ENCODE measurements at places on chromosomes 13 and 19.

GRCh38 chr13:20831933-20832332 lies 58.2 kb upstream of the EEF1AKMT1 start:
- no peak for DNase-seq

- DNase-seq, result no peak
Observed at GRCh38 chr19:3897936-3898335, 17.5 kb downstream of the ATCAY start.

GRCh38 chr19:41386442-41386841 lies 10.1 kb downstream of the TMEM91 start:
- DNase-seq, result no peak

GRCh38 chr19:51976852-51977251 lies 9.8 kb downstream of the ZNF350 start:
- no peak for DNase-seq

GRCh38 chr13:113560645-113561416 lies 23.7 kb upstream of the TFDP1 start:
- no peak for DNase-seq

DNA sequence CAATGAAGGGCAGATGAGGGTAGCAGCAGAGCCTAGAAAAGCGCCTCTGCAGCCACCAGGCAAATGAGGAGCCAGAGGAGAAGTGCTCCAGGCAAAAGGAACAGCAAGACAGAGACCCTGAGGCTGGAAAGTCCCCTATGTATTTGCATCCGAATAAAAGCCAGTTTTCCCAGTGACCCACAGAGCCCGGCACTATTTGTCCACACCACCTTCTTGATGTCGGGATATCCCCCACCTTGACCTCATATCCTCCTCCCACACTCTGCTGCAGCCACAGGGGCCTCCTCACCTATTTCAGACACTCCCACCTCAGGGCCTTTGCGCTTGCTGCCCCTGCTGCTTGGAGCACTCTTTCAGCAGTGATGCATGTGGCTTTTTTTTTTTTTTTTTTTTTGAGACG lies 6.6 kb downstream of the ATG4D start:
- no peak for DNase-seq

DNA sequence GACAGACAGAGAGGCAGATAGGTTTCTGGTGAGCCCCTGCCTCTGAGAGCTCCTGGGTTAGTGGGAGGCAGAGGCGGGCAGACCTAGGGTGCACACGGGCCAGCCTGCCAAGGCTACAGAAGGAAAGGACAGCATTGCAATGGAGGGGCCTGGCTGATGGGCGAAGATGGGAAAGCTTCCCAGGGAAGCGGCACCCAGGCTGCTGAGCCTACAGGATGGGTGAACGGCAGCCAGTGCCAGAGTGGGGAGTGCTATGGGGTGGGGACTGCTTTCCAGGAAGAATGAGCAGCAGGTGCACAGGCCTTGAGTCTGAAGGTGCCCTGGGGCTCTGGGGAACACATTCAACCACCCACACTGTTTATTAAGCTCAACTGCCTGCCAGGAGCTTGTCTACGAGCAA lies 702 bp upstream of the MAG start:
- DNase-seq, result no peak

DNA sequence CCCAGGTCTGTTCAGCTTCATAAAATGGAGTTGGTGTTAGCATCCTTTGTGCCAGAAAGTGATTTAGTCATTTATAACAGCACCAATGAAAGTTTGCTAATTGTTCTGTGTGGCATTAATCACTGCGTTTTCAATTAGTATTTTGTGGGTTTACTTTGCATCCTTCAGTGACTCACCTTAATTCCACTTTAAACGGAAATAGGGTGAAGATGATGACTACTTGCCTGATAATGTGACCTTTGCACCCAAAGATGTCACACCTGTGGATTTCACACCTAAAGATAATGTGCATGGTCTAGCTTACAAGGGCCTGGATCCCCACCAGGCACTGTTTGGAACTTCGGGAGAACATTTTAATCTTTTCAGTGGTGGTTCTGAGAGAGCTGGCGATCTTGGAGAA lies 15.0 kb downstream of the GPATCH1 start:
- no peak for DNase-seq

DNA sequence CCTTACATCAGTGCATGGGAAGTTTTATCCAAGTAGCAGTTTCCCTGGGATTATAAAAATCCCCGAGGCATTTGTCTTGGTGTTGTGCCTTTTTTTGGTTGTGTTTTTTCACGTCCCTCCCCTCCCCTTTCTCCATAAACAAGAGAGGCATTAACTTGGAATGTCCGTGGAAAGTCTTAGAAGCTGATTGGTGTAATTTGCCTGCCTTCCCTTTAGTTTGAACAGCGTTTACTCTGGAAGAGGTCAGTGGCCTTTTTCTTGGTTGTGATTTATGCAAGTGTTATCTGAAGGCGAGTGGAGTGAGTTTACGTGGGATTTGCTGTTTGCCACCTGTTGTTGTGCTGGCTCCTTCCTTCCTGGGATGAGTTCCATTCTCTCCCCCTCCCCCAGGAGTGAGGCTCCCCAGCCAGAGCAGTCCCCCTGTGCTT lies 7.2 kb downstream of the ACTN4 start:
- DNase-seq, result no peak

GRCh38 chr13:35760735-35761281 lies 284.3 kb upstream of the MAB21L1 start:
- no peak for DNase-seq

GRCh38 chr13:33260168-33261098 lies 25.1 kb downstream of the STARD13 start:
- no peak for DNase-seq

DNA sequence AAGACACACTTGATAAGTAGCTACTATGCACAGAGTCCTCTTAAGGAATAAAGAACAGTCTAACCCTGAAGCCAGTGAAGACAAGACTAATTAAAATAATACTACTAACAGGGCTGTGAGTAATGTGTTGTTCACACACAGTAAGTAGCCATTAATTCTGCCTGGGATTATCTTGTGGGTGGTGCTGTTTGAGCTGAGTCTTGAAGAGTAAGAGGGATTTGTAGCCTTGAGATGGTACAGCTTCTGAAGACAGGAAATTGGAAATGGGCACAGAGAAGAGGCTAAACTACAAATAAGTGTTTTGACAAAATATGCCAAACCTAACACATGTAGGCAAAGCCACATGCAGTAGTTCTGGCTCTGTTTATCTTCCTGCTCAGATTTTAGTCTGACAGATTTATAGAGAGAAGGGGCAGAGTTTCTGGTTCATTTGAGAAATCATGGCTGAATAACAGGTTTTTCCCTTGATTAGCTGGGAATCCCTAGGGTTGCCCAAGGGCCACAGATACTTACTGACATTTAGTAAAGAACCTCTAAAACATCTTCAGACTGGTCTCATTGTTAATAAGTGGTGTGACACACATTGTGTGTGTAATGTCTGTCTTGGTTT lies 38.0 kb downstream of the ITGBL1 start:
- no peak for DNase-seq

- no peak for DNase-seq
Observed at GRCh38 chr13:72953391-72953965, 105.3 kb upstream of the KLF5 start.

DNA sequence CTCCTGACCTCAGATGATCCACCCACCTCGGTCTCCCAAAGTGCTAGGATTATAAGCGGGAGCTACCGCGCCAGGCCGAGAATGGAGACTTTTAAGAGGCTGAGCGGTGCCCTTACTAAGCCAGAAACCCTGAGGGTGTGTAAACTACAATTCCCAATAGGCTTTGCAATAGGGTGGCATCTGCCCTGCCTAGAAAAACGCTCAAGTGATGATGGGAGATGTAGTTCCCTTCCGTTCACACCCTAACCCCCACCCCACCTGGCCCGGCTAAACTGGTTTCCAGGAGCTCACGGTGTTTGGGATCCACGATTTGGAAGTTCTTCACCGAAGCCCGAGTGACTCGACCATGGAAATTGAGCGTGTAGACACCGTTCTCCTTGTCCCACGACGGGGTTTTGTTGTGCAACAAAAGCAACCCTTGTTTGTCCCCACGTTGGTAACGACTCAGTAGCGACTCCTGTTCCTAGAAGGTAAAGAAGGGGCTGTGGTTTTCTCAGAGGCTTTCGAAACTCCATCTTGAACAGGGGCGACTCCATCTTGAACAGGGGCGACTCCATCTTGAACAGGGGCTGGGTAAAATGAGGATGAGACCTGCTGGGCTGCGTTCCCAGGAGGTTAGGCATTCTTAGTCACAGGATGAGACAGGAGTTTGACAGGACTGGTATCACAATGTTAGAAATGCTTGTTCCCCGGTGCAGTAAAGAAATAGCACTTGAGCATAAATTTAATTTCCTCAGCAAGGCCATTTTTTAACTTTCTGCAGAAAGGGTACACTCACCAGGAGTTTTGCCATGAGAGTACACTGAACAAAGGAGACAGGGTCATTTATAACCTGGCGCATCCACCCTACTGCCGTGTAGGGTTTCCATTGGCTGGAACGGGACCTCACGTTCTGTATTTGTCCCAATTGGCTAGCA lies 9.8 kb downstream of the PPP1R15A start:
- DNase-seq, result no peak

GRCh38 chr19:17490411-17490810 lies 20.1 kb downstream of the SLC27A1 start:
- no peak for DNase-seq

- no peak for DNase-seq
Observed at GRCh38 chr13:50758796-50759195, 84.7 kb downstream of the DLEU7 start.

DNA sequence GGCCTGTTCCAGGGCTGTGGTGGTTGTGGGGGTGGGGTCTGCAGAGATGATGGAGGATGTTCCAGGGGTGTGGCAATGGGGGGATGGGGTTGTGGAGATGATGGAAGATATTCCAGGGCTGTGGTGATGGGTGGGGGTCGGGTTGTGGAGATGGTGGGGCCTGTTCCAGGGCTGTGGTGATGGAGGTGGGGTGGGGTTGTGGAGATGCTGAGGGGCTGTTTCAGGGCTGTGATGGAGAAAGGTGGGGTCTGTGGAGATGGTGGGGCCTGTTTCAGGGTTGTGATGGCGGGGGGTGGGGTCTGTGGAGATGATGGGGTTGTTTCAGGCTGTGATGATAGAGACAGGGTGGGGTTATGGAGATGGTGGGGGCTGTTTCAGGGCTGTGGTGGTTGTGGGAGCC lies 62.0 kb downstream of the TEX29 start:
- no peak for DNase-seq
